Activated CD4-positive, alpha-beta memory T cell treated with anti-CD3 and anti-CD28 coated beads for 36 hours (primary cell): ENCODE measurements at places on chromosomes 12 and 14.

DNA sequence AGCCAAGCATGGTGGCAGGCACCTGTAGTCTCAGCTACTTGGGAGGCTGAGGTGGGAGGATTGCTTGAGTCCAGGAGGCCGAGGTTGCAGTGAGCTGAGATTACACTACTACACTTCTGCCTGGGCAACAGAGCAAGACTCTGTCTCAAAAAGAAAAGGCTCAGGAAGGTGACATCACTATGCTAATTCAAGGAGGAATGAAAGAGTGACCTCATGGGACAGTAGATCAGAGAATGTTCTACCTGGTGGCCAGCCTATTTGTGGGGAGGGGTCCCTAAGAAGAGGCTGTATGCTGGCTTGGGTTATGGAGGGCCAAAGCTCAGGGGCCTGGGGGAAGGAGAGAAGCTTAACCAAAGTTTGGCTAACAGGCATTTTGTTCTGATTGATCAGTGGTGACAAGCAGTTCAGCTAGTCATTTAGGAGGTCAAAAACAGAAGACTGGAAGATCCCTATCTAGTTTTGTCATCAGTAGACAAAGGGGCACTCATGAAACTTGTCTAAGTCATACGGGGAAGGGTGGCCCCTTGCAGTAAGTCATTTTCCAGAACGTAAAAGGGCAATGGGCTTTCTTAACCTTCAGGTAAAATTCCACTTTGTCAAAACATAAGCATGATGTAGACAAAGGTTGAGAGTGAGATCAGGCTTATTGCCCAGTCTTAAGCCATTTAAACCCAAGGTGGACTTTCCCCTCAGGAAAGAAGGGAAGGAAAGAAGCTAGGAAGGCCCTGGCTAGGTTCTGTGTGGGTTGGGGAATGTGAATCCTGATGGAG is 60.8 kb upstream of the EEA1 start:
- DNase-seq: peak; percentile 54

- DNase-seq: no peak
These were observed 592.7 kb downstream of the ETNK1 start for GRCh38 chr12:23217667-23218066.

DNA sequence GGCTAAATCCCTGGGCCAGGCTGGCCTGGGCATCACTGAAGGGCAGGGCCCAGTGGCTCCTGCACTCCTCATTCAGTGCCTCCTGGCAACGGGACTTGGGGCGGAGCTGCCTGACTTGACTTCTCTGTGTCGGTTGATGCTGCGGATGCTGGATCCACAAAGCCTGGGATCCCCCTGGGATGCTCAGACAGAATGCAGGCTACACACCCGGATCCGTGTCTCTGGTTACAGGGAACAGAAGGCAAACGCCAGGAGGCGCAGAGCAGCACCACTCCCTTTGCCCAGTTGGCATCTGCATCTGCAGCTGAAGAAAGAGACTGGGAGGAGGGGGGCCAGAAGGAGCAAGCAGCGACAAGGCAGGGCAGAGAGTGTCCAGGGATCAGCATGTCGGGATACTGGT is 154.5 kb upstream of the FKBP4 start:
- DNase-seq: no peak

GRCh38 chr12:121748571-121749265 is 36.2 kb downstream of the TMEM120B start:
- peak; percentile 39 for DNase-seq

DNA sequence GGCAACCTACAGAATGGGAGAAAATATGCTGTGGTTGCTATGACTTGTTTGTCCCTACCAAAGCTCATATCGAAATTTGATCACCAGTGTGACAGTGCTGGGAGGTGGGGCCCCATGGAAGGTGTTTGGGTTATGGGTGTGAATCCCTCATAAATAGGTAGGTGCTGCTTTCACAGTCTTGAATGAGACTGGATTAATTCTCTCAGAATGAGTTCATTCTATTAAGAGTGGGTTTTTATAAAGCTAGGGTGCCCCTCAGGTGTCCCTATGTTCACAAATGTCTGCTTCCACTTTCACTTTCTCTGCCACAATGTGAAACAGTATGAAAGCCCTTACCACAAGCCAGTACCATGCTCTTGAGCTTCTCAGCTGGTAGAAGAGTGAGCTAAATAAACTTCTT is 133.5 kb downstream of the CPNE8 start:
- peak; percentile 47 for DNase-seq

DNA sequence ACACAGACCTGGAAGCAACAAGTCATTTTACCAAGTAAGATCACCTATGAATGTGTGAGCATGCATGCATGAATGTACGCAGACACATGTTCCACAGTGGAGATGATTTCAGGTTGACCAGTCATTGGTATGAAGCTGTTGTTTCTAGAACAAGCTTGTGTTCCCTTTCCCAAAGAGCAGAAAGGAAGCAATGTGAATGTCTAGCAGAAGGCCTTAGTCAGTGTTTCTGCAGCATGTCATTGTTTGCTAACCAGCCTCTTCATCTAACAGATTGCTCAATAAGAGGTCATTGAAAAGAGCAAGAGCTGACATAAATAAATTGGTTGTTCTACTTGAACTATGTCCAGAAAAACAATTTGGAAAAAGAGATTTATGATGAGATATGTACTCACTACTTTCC is 191.4 kb downstream of the PLCZ1 start:
- DNase-seq: no peak

DNA sequence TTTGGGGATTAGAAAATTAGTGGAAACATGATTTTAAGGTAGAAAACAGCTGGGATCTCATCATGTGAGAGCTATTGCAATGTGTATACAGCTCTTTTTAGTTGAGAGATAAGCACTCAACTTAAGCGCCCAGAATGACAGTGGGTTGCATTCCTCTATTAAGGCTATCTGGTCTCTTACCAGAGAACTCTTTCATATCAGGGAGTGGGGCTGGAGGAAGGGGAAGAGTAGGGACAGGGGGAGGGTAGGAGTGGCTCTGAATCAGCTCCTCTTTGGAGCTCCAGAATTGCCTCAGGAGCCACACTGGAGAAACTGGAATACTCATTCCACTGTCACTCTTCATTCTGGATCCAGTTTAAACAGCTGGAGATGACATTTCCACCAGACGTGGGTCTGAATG is 9.2 kb upstream of the PLEKHG3 start:
- DNase-seq: peak; percentile 1

DNA sequence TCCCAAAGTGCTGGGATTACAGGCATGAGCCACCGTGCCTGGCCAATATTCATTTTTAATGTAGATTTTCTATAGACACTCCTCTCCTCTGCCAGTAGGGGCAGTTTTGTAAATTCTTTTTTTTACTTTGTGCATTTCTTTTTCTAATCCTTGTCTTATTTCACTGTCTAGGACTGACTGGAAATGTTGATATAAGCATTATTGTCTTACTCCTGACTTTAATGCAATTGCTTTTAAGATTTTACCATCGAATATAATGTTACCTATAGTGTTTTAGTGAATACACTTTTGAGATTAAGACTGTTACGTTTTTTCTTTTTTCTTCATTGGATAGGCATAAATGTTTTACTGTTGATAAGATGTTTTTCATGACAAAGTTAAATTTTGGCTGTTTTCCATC is 35.4 kb upstream of the EMP1 start:
- no peak for DNase-seq

GRCh38 chr12:2165021-2165420 is 112.2 kb downstream of the CACNA1C start:
- DNase-seq: no peak

GRCh38 chr14:83463500-83464098 is 1929.9 kb upstream of the SEL1L start:
- DNase-seq: no peak

DNA sequence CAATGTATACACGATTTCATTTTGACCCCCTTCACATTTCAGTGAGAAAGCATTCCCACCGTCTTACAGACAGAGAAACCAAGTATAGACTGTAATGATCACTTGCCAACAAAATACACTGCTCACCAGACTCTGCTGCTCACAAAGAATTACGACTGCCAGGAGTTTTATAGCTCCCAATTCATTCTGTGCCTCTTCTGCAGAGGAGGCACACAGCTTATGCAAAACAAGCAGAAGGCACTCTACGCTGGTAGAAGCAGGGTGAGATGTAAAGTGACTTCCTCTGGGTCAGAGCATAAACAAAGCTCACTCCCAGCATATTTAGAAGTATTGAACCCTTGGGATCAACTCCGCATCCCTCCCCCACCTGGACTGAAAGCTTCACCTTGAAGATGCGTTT is 14.6 kb downstream of the SPTB start:
- no peak for DNase-seq

GRCh38 chr12:65996146-65996545 is 134.4 kb downstream of the LLPH start:
- DNase-seq: no peak

GRCh38 chr14:103516426-103517173 is 6.0 kb downstream of the CKB start:
- DNase-seq: no peak

DNA sequence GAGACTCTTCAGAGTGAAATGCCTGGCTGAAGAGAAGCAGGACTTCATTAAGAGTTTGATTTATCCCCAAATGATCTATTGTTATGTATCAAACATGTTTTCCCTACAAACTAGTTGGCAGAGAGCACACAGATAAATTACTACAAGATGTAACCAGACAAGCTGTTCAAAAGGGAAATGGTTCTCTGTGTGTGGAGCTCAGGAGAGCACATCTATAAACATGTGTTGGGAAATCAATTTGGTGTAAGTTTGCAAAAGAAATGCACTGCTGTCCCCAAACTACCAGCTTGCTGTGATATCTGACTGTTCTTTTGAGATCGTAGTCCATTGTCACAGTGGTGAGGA is 159.2 kb downstream of the PAH start:
- DNase-seq: no peak

- no peak for DNase-seq
These were observed 123.2 kb downstream of the LMO3 start for GRCh38 chr12:16482726-16483125.

DNA sequence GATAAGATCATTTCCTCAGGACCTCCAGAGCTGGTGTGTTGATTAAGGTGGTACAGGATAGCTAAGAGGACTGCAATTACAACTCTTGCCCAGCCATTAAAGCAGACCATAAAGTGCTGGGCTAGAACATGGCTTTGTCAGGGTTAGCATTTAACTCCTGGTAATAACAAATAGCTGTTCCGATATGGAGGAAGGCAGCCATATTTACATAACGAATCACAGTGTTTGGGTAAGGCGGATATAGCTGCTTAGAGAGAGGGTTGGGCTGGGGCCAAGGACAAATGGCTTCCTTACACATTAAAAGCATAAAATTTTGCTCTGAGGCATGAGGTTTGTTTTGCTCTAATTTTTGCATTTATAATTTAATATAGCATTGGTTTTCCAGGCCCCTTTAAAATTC is 297.7 kb upstream of the DDHD1 start:
- DNase-seq: no peak

- DNase-seq: no peak
These were observed 30.0 kb downstream of the HSP90AA1 start for GRCh38 chr14:102056694-102057442.

DNA sequence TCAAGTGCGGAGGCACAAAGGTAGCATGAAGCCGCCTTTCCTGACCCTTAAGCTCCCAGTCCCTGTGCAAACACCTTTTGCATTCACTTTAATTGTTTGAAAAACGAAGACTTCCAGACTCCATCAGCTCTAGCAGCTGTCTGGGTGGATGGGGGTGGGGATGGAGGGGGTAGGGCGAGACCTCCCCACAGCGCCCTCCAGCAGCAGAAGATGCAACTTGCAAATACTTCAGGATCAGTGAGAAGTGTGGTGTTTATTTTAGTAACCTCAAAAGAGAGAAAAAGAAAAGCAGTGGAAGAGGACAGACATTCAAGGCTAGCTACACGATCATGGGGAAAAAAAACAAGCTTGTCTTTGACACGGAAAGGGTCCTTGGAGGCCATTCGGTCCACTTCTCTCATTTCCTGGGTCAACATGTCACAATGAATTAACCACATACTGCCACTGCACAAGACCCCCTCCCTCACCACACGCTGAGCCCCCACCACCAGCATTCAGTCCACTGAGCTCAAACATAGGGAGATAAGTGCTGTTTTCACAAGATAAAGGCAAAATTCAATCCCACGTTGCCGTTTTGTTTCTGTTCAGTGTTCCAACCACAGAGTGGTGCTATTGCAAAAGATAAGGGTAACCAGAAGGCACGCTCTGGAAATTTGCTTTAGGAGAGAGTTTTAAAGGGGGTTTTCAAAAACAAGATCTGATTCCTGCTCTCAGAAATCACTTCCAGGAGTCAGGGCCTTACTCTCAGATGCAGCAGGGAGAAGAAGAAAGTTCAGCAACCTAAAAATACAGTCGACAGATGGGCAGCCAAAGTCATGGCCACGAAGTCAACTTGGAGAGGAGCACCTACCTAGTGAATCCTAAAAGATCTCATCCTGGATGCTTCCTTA is 3.3 kb upstream of the NTF3 start:
- no peak for DNase-seq

DNA sequence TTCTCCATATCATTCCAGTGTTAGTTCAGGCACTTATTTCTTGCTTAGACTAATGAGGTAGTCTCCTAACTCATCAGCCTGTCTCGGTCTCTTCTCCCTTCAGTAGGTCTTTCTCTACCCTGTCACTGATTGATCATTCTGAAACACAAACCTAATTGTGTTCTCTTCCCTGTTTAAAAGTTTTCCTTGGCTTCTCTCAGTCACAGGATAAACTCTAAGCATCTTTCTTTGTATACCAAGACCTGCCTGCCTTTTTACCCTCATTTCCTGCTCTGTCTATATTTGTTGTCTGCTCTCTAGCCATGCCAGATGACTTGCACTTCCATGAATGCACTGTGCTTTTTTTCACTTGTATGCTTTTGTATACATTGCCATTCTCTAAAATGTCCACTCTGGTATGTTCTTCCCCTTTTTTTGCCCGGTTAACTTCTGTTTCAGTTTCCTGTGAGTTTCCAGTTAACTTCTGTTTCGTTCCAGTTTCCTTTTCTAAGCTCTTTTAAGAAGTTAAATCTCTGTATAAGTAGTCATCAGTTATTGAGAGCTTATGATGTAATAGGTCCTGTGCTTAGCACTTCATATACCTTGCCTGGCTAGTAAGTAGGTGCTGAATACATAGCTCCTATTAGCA is 12.8 kb downstream of the DIP2B start:
- DNase-seq: no peak

DNA sequence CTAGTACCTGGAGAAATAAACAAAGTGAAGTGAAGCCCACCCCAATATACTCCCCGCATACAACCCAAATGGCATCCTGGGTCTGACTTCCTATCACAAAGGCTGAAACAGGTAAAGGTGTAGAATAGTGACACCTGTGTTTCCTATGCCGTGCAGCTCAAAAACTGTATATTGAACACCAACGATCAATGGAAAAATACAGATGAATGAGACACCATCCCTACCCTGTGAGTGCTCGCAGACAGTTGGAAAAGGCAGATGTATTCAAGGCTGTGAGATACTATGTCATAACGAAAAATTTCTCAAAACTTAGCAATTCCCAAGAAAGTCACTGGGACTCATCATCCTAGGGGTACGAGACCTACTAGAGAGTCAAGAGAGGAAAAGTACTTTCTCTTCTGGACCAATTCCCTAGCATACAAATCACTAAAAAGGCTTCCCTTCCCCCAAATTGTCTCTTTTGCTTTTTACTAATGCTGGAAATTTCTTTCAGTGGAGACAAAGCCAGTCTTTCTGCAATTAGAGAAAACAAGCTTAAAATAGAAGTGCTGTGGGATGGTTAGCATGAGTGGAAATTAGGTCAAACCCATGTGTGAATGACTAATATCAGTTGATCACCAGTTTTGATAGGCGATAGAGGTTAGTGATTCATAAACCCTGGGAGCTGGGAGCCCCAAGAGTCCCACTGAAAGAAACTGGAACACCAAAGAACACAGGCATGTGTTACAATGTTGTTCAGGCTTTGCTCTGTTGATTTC is 249.7 kb downstream of the SPTSSA start:
- no peak for DNase-seq

GRCh38 chr12:65511134-65511834 is 232.8 kb downstream of the MSRB3 start:
- DNase-seq: no peak
